ENCODE measurements at places on chromosomes 6 and 20.

- DNase-seq = no peak
Measured at GRCh38 chr6:7147051-7147671, 39.4 kb downstream of the RREB1 start.

DNA sequence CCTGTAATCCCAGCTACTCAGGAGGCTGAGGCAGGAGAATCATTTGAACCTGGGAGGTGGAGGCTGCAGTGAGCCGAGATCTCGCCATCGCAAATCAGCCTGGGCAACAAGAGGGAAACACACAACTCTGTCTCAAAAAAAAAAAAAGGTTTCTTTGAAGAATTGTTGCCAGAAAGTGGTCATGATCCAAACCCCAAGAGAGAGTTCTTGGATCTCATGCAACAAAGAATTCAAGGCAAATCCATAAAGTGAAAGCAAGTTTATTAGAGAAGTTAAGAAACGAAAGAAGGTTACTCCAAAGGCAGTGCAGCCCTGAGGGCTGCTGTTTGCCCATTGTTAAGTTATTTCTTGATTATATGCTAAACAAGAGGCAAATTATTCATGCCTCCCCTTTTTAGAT lies 14.5 kb upstream of the KIFC1 start:
- no peak for DNase-seq

DNA sequence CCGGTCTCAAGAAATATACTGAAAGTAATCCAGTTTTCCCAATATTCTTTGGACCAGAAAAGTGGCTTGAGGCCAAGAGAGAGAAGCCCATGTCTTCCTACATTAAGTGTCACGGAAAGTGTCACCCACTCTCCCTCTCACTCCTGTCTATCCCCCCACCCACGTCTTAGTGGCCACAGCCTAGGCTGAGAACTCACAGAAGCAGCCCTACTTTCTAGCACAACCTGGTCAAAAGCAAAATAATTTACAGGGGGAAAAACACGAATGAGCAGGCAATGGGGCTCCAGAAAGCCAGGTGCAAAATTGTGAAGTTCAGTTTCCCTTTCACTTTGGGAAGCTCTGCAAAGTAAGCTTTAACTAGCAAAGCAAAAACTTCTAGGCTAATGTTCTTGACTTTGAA lies 118.0 kb downstream of the OPRM1 start:
- DNase-seq = no peak

GRCh38 chr6:116450185-116450710 lies 10.9 kb upstream of the CALHM6 start:
- DNase-seq = no peak

DNA sequence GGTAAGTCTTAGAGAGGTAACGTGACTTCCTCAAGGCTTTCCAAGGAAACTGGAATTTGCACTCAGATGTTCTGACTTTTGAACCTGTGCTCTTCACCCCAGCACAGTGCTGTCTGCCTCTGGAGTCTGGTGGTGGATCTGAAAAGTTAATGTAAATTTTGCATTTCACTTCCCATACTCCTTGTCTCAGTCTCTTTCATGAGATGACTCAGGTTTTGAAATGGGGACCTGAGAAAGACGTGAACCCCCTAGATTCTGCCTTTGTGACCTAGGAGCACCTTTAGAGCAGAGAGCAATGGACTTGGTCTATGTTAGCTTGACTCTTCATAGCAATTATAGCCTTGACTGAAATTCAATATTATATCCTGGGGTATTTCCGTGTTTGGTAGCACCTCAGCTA lies 223.0 kb downstream of the QKI start:
- no peak for DNase-seq

DNA sequence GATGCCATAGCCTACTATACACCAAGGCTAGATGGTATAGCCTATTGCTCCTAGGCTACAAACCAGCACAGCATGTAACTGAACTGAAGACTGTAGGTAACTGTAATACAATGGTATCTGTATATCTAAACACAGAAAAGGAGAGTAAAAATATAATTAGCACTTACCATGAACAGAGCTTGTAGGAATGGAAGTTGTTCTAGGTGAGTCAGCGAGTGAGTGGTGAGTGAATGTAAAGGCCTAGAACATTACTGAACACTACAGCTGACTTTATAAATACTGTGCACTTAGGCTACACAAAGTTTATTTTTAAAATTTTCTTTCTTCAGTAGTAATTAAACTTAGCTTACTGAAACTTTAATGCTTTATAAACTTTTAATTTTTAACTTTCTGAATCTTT lies 129.5 kb downstream of the BTBD9 start:
- no peak for DNase-seq

DNA sequence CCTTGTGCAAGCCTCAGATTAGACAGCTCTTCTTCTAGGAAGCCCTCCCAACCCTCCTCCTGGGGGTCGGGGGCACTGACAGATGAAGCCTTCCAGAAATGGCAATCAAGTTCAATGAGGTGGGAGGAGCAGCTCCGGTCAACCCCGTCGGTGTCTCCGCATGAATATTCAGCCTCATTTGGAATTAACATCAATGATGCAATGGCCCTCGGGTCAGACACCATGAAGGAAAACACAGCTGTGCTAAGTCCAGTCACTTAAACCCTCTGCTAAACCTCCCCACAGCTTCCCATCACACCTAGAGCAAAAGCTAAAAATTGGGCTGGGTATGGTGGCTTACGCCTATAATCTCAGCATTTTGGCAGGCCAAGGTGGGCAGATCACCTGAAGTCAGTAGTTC lies 36.5 kb downstream of the ZNF217 start:
- DNase-seq = no peak

DNA sequence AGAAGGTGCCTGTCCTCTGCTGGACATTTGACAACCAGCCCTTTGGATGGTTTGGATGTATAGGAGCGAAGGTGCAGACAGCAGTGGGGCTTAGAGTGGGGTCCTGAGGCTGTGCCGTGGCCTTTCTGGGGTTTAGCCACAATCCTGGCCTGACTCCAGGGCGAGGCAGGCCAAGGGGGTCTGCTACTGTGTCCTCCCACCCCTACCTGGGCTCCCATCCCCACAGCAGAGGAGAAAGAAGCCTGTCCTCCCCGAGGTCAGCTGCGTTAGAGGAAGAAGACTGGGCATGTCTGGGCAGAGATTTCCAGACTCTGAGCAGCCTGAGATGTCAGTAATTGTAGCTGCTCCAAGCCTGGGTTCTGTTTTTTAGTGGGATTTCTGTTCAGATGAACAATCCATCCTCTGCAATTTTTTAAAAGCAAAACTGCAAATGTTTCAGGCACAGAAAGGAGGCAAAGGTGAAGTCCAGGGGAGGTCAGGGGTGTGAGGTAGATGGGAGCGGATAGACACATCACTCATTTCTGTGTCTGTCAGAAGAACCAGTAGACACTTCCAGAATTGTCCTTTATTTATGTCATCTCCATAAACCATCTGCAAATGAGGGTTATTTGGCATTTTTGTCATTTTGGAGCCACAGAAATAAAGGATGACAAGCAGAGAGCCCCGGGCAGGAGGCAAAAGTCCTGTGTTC lies 1.3 kb upstream of the CDKN1A start:
- DNase-seq = no peak
